Panc1 (cell line): ENCODE measurements at places on chromosomes 16 and 17. TPM values are rescaled to one million over a fixed set of nuclear protein-coding genes. Genes with fewer than 3 reads are reported as not detected.

Gene CCR7
- 0.44 TPM for total RNA-seq

DNA sequence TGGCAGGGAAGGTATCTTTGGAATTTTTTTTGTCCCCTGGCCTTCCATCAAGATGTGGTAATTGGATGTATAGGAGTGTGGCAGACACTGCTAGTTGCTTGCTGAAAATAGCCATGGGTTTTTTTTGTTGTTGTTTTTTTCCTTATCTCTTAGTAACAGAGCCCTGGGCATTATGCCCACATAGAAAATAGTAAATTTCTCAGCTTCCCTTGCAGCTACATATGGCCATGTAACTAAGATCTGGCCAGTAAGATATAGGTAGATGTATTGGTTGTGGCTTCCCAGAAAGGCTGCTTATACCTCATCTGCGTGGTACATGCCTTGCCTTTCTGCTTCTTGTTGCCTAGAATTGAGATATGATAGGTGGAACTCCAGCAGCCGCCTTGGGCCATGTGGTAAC is 349.9 kb downstream of the CPPED1 start:
- no peaks in the 10 kb centered on the region for H3K4me1 ChIP-seq
- H3K27me3 ChIP-seq, result no peaks in the 10 kb centered on the region
- H3K27ac ChIP-seq, result no peak overlapping the region

GRCh38 chr16:57623251-57624043 is 5.0 kb upstream of the ADGRG1 start:
- peaks cover 22% of the 10 kb centered on the region for H3K4me1 ChIP-seq
- H3K4me3 ChIP-seq, result no peak overlapping the region
- no peaks in the 10 kb centered on the region for H3K36me3 ChIP-seq

- H3K4me1 ChIP-seq, result no peaks in the 10 kb centered on the region
- H3K36me3 ChIP-seq, result no peaks in the 10 kb centered on the region
- no peak overlapping the region for H3K27ac ChIP-seq
These were observed 33.9 kb downstream of the MYH11 start for GRCh38 chr16:15822957-15823356.

DNA sequence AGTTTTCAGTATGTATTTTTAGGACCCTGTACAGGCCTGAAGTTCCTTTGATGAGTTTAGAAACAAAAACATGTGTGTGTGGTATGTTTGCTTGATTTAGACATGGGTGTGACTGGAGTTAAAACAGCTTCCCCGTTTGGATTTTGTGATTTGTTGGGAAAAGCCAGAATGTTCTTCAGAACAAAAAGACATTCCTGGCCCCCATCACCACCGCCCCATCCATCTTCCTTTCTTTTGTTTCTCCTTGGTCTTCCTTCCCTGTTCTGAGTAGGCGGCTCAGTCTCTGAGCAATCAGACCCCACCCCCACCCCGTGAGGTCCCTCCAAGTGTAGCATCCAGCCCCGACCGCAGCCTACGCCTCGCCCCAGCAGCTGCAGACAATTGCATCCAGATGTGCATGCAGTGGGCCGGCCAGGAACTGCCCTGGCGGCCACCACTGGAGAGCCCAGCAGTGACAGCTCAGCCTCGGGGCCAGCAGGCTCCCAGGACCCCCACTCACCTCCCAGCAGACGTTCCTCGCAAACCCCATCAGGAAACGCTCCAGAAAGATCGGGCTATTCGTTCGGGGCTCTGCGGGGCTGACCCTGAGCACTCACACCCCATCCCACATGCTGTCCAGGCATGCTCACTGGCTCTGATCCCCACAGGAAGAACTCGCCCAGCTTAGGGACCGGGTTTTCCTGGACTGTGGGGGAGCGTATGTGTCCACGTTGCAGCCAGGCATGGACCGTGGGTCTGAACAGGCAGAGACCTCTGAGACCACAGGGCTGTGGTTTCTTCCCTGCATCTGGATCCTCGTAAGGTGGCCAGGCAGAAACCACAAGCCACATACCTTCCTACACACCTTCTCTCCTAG is 99.8 kb upstream of the CDH5 start:
- no peak for DNase-seq
- no peak overlapping the region for H3K4me3 ChIP-seq
- H3K4me1 ChIP-seq, result no peaks in the 10 kb centered on the region
- H3K27ac ChIP-seq, result no peak overlapping the region
- no peaks in the 10 kb centered on the region for H3K36me3 ChIP-seq
- no peaks in the 10 kb centered on the region for H3K27me3 ChIP-seq
